Stimulated activated CD8-positive, alpha-beta memory T cell treated with anti-CD3 and anti-CD28 coated beads, Interleukin-4, amount 100 ng/mL, for 24 hours (primary cell): ENCODE measurements at places on chromosomes 6 and 20.
A peak's percentile ranks its signal among the peaks of the same experiment; 100 is the strongest.

- no peak for DNase-seq
Observed at GRCh38 chr6:110284855-110285254, 73.3 kb downstream of the METTL24 start.

DNA sequence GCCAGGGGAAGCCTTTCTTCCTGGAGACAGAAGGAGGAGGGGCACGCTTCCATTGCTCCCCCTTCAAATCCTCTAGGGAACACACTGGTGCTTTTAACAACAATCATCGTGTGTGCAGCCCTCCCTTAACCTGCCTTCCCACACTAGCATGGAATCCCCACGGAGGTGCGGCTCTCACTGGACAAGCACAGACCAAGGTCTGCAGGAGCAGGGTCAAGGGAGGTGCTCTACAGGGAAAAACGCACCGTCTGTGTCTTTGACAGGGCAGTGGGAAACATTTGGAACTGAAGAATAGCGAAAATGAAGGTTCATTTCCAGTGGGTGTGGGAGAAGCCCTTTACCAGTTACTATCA, 527.1 kb downstream of the QKI start:
- no peak for DNase-seq

DNA sequence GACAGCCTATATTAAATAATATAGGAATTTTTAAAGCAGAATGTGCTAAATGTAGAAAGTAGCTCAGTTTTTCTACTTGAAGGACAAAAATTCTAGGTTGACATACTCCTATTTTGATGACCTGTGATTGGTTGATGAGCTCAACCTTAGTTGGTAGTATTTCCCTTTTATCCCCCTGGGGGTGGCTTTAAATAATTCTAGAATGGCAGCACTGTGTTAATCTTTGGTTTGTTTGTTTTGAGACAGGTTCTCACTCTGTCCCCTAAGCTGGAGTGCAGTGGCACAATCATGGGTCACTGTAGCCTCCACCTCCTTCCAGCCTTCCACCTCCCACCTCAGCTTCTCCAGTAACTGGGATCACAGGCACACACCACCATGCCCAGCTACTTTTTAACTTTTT, 29.2 kb downstream of the FARS2 start:
- no peak for DNase-seq

- DNase-seq = peak; percentile 52
Observed at GRCh38 chr6:110875548-110876169, 1.1 kb downstream of the AMD1 start.

DNA sequence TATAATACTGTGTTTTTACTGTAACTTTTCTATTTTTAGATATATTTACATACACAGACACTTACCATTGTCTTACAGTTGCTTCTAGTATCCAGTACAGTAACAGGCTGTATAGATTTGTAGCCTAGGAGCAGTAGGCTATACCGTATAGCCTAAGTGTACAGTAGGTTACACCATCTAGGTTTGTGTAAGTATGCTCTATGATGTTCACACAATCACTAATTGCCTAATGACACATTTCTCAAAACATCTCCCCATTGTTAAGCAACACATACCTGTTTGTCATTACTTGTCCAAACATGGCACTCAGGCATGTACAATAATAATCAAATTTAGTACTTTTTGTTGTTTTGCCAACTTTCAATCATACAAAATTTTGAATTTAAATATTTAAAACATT, 757.3 kb downstream of the DOK5 start:
- DNase-seq = no peak

GRCh38 chr6:17842014-17842776, 135.5 kb upstream of the NUP153 start:
- DNase-seq = no peak

- DNase-seq = no peak
Observed at GRCh38 chr20:24772667-24773066, 176.4 kb upstream of the CST7 start.

DNA sequence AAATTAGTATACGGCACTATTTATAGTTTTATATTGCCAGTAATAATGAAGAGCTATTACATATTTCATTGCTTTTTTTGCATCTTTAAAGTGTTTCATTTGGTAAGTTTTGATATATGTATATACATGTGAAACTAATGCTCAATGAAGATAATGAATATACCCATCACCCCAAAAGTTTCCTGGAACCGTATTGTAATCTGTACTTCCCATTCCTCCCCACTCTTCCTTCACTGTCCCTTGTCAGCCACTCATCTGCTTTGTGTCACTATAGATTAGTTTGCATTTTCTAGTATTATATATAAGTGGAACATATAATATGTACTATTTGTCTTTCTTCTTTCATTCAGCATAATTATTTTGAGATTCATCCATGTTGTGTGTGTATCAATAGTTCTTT, 10.3 kb upstream of the TBC1D32 start:
- no peak for DNase-seq

GRCh38 chr6:158220786-158221442, 52.8 kb downstream of the GTF2H5 start:
- peak; percentile 52 for DNase-seq

- no peak for DNase-seq
Observed at GRCh38 chr20:50215926-50216325, 25.3 kb downstream of the CEBPB start.

DNA sequence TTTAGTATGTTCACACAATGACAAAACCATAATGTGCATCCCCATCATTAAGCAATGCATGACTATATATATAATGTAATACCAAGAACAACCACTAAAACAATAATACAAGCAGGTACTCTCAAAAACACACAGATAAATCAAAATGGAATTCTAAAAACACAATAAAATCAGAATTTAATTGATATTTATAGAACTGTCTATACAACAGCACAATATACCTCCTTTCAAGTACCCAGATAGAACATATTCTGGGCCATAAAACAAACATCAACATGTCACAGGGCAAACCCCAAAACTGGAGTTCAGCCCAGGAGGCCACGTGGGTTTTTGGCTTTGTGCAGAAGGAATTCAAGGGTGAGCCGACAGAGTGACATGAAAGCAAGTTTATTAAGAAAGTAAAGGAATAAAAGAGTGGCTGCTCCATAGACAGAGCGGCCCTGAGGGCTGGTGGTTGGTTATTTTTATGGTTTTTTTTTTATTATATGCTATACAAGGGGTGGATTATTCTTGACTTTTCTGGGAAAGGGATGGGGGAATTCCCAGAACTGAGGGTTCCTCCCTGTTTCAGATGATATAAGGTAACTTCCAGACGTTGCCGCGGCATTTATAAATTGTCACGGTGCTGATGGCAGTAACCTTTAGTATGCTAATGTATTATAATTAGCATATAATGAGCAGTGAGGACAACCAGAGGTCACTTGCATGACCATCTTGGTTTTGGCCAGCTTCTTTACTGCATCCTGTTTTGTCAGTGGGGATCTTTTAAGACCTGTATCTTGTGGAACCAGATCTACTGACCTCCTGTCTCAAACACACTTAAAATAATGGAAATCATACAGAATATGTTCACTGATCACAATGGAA, 5.6 kb downstream of the RAB23 start:
- DNase-seq = no peak

- peak; percentile 5 for DNase-seq
Observed at GRCh38 chr20:64161356-64162238, 2.7 kb upstream of the MYT1 start.

DNA sequence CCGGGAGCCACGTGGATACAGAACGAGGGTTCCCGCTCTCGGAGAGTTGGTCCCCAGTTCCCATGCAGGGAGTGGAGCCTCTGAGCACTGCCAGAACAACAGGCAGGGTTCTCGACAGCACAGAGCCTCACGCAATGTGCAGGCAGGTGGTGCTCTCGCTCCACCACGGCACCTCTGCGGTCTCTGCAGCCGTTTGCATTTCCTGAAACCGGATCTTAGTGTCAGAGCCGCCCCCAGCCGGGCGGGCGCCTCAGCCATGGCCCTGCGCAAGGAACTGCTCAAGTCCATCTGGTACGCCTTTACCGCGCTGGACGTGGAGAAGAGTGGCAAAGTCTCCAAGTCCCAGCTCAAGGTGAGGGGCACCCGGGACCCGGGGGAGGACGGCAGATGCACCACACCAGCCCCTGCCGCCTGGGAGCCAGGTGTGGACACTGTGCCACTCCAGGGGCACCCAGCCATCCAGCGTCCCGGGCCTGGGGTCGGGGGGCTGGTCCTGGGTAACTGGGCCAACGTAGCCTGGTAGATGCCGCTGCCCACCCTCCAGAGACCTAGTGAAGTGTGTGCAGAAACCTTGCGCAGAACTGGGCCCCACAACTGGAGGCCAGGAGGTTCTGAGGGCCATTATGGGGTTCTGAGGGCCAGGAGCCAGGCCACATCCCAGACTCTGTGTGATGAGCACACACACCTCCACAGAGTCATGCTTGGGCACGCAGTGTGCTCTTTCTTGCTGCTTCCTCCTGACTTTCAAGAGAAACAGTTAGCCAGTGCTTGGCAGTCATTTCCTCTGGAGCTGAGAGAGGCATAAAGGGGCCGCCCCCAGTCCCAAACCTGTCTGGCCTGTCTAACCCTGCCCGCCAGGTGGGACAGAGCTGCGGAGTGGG, at the start of gene DEF6:
TSS of gene DEF6 (plus strand) at position 218 of the 881 bp plus-strand sequence. CDS start at position 257, 39 bp downstream.
- DNase-seq = peak; percentile 79

- no peak for DNase-seq
Observed at GRCh38 chr6:112749673-112750072, 402.5 kb downstream of the RFPL4B start.

GRCh38 chr6:26217714-26218075, 130.5 kb downstream of the HFE start:
- DNase-seq = no peak

GRCh38 chr6:152669895-152670294, 27.8 kb upstream of the MYCT1 start:
- DNase-seq = no peak

GRCh38 chr6:141288947-141289346, 843.8 kb upstream of the GJE1 start:
- DNase-seq = no peak

DNA sequence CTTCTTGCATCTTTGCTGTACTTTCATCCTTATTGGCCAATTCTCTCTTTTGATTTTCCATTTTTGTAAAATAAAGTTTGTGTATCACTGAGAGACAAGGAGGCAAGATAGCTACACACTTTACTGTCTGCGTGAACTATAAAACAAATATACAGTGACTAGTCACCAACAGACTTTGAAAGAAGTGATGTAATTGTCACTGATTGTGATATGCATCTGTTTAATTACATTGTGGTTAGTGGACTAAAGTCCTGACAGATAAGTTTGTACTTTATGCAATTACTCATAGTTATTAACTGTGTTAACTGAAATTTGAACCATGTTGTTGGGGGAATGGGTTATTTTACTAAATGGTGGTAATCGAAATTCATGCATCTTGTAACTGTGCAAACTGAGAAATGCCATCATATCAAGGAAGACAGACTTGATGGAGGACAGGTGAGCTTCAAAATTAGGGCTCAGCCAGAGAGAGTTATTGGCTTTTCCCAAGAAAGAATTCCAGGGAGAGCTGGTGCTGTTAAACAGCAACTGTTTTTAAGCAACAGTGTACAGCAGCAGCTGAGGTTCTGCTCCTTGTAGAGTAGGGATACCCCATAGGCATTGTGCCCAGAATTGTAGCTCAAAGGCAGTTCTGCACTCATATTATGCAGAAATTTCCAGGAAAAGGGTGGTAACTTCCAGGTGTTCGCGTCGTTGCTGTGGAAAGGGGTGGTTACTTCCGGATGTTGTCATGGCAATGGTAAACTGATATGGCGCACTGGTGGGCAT, 62.9 kb downstream of the EFHC1 start:
- DNase-seq = no peak

GRCh38 chr6:32290886-32291450, 67.1 kb upstream of the NOTCH4 start:
- DNase-seq = no peak
